ENCODE measurements at places on chromosomes 7 and 10.

- DNase-seq, result no peak
These were observed 1.7 kb upstream of the TNKS2 start for GRCh38 chr10:91796331-91797047.

DNA sequence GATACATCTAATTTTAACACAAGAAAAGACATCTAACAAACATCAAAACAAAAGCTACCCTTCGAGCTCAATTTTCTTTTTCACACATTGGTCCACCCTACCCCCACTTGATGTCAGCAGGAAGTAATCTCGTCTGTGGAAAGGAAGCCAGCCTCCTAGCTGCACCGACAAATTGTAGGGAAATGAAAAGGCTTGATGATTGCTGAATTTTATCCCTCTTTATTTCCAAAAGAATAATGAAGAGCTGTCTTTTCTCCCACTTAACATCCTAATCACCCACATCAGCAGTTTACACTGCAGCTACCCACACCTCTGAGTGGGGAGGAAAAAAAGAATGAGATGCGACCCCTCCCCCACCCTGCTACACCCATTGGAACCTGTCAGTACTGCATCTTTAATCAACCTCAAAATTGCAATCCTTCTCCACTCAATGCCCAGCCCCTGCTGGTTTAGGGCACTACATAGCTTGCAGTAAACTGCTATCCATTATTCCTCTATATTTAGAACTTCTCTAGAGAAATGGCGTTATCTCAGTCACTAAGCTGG is 10.6 kb upstream of the CPVL start:
- no peak for DNase-seq

- DNase-seq, result no peak
These were observed 39.9 kb upstream of the AGK start for GRCh38 chr7:141511316-141511675.

DNA sequence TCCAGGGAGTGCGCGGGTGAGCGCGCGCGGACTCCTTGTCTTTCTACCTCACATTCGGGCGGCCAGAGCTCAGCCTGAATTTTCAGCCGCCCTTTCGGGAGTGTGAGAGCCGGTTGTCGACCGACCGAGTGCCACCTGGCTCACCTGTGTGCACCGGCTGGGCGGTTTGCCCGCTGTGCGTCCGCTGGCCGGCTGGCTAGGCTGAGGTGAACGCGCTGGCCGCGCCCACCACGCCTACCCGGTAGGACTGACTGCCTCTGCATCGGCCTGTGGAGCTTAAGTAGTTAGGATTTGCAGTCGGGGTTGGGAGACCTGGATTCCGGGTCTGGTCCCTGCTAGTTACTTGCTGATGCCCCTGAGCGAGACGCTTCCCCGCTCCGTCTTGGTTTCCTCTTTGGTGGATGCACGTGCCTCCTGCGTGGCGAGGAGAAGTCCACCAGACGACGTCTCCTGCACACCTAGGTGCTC is 553 bp downstream of the TSPAN15 start:
- DNase-seq, result no peak

- DNase-seq, result no peak
These were observed 266.5 kb upstream of the MKLN1 start for GRCh38 chr7:131061158-131061557.

- no peak for DNase-seq
These were observed 11.5 kb upstream of the C10orf53 start for GRCh38 chr10:49667991-49668390.

DNA sequence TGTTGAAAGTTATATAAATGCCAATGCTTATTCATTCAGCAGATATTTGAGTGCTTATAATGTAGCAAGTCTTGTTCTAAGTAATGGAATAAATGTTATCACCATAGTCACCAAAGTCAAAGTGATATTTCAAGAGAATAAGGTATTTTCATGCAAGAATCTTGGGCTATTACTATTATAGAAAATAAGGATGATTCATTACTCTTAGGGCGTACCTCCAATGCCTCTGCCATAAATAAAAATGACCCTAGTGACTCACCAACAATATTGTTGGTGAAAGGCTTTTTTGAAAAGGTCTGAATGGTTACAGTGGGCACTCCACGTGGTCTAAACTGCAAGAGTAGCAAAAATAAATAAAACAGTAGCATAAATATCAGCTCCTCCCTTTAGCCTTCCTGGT is 68.4 kb downstream of the RALA start:
- DNase-seq, result no peak

DNA sequence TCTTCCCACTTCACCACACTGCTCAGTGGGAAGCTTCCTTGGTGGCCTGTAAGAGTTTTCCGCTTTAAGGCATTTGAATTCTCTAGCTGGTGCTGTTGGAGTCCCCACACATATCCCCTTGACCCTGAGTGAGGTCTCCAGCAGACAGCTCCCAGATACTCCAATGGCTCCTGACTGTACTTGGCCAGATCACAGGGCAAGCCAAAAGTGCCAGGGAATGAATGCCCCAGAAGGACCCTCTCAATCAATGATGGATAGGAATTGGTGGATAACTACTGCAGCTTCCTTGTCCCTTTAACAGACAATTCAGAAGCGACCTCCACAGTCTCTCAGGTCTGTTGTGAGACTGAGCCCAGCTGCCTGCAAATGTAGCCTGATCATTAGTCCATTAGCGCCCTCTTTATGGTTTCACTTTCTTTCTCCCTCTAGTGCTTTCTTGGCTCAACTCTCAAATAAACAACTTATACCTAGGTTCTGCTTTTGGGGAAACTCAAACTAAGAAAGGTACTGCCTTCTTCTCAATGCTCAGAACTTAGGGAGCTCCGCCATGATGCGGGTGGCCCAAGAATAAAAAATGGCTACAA is 283.0 kb downstream of the TCF7L2 start:
- DNase-seq, result no peak

DNA sequence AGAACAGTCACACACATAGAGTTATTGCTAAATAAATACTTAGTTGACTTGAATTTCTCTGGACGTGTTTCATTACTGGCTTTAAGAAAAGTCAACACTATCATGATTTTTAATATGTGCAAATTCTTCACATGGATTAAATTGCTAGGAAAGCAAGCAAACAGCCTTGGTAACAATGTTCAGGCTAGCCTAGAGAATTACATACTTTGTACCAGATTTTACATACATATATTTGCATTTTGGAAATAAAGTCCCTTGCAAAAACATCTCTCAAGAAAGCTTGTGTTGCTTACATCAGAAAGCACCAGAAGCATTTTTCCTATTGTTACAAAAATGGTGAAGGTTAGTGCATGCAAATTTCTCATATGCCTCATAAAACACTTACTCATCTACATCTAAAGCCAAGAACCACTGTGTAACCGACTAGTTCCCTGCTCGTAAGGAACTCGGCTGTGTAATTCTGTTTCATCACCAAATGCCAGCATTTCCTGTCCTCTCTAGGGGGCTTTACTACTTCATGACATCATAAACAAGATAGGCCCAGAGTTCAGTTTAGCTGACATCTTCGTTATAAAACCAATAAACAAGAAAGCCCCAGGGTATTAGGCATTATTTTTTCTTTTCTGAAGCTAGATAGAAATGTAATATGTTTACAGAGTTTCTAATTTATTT is 87.8 kb downstream of the CFAP58 start:
- peak; percentile 86 for DNase-seq

- no peak for DNase-seq
These were observed 44.9 kb downstream of the HYCC1 start for GRCh38 chr7:22969010-22969431.

- DNase-seq, result no peak
These were observed 491.8 kb upstream of the FOXK1 start for GRCh38 chr7:4190010-4190981.

DNA sequence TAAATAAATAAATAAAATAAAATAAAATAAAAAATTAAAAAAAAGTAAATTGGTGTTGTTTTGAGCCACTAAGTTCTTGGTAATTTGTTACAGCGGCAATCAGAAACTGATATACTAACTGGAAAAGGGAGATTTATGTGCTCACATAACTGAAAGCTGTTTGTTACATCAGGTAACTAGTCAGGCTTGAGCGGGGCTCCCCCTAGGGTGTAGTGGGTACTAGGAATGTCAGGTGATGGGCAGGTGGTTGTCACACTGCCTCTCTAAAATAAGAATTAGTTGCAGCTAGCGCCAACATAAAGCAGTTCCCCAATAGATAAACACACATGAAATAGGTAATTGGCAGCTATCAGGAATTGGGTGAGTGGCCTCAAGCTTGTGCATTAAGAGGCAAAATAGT is 1336.9 kb downstream of the XPNPEP1 start:
- no peak for DNase-seq

DNA sequence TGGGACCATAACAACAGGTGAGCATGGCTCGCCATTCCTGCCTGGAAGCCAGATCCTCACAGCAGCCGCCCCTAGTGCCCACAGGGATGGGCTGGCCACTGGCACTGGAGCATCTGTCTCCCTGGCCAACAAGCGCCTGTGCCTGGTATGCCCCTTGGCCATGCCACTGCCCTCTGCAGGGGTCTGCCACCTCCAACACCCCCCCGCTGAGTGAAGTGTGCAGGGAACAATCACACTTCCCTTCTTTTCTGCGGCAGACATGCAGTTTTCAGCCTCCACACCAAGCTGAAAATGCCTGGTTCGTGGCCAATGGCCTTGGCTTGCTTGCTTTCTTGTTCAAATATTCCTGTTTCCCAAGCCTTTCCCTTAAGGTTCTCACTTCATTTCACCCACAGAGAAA is 50.7 kb downstream of the HSPA12A start:
- DNase-seq, result no peak

DNA sequence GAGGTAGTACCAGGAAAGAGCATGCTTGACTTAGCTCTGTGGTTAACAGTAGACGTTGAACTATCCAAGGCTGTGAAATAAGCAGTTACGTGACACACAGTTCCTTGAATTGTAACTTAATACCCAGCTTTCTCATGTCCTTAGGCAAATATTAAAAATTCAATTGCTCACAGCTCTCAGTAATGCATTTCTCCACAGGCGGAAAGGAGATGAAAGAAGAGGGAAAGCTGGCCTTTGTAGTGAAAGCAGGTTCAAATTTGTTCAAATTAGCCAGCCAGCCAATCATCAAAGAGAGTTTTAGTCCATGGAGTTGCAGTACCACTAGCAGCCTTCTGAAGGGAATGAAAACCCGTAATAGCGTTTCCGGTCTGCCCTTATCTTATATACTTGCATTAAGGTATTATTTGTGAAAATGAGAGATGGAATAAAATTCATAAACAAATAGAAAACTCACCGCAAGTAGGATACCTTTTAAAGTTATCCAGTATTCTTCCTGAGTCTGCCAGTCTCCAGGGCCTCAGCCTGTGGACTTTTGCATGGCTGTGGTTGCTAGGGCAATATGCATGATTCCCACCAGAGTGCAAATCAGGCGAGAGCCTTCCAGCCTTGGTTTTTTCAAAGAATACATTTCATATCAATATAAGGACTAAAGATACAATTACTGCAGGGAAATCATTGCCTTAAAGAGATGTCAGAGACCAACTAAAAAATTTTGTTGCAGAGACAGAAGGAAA is 795.5 kb downstream of the TNS3 start:
- DNase-seq, result peak; percentile 42

- no peak for DNase-seq
These were observed 64.8 kb upstream of the AHR start for GRCh38 chr7:17233603-17234002.

- DNase-seq, result no peak
These were observed 77.4 kb downstream of the RNLS start for GRCh38 chr10:88505680-88506215.

DNA sequence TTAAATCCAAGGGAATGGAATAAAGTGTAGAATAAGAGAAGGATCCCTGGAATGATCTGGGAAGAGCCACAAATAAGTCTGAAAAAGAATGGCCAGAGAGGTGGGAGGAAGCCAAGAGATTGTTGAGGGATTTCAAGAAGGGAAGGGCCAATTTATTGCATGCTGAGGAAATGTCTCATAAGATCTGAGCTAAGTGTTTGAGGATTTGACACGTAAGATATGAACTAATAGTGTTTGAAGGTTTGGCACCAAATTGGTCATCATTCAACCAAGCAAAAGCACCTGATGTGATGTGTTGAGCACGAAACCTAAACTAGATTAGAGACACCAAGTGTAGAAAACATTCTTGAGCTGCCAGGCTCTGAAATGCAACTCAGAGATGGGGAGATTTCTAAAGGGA is 97.9 kb downstream of the TSPAN12 start:
- no peak for DNase-seq

GRCh38 chr7:126040114-126041045 is 1110.8 kb upstream of the POT1 start:
- no peak for DNase-seq

- no peak for DNase-seq
These were observed 311.9 kb downstream of the HGF start for GRCh38 chr7:81457852-81458522.

DNA sequence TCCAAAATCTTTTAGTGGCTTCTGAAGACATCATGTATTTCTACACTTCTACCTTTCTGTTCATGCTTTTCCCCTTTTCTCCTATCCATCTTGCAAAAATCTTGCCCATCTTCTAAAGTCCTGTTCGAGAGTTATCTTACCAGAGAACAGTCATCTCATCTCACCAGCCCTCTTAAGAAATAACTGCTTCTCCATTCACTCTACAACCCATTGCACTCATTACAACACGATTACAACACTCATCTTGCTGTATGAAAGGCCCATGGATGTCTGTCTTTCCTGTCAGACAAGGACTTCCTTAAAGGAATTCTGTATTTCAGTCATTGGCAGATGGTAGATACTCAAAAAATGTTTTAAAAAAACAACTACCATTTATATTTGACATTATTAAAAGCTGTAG is 30.8 kb downstream of the ZNF438 start:
- DNase-seq, result no peak

- peak; percentile 39 for DNase-seq
These were observed 4.1 kb downstream of the FHIP2A start for GRCh38 chr10:114825513-114826253.

DNA sequence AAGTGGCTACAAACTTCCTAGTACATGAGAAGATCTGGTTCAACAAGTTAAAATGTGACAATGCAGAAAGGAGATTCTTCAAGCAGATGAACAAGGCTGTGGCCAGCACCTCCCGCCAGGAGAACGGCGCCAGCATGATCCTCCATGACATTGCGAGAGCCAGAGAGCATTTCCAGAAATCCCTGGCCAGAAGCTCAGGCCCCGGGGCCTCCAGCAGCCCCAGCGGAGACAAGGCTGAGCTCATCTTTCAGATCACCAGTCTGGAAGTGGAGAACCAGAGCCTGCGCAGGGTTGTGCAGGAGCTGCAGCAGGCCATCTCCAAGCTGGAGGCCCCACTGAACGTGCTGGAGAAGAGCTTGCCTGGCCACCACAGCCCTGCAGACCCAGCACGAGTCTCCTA is 40.1 kb upstream of the ZNF273 start:
- DNase-seq, result no peak

DNA sequence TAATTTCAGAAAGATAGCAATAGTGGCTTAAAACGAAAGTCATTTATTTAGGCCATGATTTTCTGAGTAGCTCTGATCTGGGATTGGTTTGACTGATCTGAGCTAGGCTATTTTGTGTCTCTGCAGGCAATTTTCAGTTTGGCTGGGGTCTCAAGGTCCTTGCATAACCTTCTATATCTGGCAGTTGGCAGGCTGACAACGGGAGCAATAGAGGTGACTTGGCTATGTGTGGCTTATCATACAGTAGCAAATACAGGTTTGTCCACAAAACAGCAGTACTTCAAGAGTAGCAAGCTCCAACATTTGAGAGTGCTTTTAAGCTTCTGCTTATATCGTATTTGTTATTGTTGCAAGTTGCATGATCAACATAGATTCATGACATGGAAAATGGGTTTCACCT is 1167.3 kb upstream of the CELF2 start:
- no peak for DNase-seq

GRCh38 chr10:72027498-72027897 is 60.9 kb downstream of the SPOCK2 start:
- DNase-seq, result no peak

Measured in fibroblast of skin of left quadriceps (primary cell).